ENCODE measurements at places on chromosomes 4 and X.
A peak's percentile ranks its signal among the peaks of the same experiment; 100 is the strongest.

DNA sequence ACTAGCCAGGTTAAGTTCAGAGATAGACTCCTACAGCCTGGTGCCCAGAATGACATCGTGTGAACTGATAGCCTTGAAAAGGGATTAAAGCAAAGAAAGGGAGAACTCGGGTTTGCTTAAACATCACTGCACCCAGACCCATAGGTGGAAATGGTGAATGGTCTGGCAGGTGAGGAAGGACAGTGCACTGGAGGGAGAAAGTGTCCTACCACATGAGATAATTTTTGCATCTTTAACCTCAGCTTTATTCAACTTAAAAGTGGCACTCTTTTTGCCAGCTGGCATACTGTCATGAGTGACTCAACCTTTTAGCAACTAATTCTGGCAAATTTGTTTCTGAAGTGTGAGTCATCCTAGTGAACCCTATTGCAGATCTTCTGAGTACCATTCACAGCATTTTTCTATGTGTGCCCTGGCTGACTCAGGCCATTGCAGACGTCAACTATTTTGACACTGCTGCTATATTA, 53.0 kb upstream of the DAPP1 start:
- no peak for DNase-seq

- no peak for DNase-seq
Measured at GRCh38 chr4:95371476-95372224, 177.1 kb downstream of the UNC5C start.

DNA sequence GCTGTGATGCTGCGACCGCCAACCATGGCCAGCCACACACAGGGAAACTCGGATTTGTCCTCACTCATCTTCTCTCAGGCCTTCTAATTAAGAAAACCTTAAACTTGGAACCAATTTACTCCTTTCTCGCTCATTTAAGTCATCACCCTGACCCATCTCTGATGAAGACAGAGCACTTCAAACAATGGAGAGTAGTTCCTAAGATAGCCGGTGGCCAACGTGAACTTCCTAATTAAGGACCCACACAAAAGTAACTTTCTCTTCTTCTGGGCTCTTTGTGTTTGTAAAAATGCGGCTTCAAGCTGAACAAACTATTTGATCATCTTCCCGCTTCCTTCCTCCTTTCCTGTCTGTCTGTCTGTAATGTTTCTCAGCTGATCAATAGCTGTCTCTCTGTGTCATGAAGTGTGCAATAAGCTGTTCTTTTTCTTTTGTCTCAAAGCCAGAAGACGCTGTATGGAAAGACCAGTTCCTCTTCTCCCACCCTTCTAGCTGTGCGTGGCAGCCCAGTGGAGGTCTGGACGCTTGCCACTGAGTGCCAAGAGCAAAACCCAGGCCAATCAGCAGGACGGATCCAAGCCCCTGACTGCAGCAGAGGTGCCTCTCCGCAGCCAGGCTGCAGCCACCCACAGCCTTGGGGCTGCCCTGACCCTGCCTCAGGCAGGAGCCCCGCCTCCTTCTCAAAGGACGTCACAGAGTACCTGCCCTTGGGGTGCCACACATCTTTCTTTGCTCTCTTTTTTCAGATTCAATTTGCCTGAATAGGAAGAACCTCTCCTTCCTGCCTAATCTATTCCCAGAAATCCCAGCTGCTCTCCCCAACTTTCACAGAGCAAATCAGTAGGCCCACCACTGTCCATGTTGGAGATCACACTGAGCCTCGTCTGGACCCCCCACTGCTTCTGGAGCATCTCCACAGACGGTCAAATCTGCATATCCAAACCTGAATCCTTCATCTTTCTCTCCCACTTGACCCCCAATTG, 59.3 kb downstream of the MAML3 start:
- DNase-seq, result peak; percentile 78

DNA sequence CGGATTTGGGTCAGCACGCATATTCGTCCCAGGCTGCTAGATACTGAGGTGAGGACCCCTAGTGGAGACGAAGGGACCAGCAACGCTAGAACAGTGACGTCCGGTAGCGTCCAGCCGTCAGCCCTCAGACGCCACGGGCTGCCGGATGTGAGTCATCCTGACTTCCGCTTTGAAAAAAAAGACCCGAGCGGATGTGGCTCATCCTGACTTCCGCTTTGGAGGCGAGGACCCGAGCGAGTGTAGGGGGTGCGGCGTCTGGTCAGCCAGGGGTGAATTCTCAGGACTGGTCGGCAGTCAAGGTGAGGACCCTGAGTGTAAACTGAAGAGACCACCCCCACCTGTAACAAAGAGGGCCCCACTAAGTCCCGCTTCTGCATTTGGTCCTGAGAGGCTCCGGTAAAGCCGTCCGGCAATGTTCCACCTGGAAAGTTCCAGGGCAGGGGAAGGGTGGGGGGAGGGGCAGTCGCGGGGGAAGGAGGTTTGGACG, at the start of gene MAGEB2:
MAGEB2 (plus strand) TSS at position 207 of the 487 bp plus-strand sequence. CDS start 3,018 bp downstream, outside the sequence.
- DNase-seq, result no peak

DNA sequence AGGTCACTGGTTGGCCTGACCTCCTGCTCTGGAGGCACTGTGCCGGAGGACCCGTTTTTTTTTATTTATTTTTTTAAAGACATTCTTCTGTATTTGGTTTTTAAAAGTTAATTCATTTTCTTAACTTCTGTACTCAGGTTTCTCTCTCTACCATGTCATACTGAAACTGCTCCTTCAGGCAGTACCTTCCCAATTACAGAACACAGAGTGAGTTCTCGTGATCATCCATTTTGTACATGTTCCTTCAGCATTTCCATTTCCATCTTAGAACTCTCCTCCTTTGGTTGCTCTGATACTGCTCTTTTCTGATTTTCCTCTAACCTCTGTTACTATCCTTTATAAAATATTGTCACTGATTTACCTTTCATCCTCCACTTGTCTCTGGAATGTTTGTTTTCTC, 17.9 kb downstream of the UBE2K start:
- no peak for DNase-seq

- no peak for DNase-seq
Measured at GRCh38 chr4:154579927-154580326, 10.6 kb downstream of the FGA start.

GRCh38 chr4:54566608-54567007, 91.1 kb upstream of the KIT start:
- no peak for DNase-seq

GRCh38 chr4:113687067-113687718, 74.3 kb downstream of the CAMK2D start:
- DNase-seq, result no peak

GRCh38 chrX:13721371-13721770, 13.0 kb downstream of the TRAPPC2 start:
- no peak for DNase-seq

DNA sequence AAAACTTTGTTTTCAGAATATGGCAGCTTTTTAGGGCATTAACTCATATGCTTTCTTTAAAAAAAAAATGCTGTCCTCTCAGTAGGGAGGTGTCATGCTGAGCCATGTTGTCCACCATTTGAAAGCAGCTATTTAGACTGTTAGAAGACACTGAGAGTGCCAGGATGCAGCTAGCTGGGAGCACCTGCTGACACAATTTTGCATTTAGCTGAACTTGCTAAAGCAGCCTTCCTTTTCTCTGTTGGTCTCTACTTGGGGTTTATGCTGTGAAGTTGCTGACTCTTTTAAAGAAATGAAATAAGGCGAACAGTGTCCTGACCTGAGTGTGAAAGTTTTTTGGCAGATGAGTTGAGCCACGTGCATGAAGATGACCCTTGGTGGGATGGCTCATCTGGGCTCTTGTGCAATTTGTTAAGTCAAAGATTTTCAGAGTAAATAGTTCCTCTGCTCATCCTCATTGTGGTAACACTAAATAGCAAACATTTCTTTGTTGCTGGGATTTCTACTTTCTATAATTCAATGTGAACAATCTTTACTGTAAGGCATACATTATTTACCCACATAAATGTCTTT, 64.5 kb downstream of the CDS1 start:
- no peak for DNase-seq

- DNase-seq, result peak; percentile 41
Measured at GRCh38 chr4:165294907-165295306, 32.6 kb upstream of the MSMO1 start.

DNA sequence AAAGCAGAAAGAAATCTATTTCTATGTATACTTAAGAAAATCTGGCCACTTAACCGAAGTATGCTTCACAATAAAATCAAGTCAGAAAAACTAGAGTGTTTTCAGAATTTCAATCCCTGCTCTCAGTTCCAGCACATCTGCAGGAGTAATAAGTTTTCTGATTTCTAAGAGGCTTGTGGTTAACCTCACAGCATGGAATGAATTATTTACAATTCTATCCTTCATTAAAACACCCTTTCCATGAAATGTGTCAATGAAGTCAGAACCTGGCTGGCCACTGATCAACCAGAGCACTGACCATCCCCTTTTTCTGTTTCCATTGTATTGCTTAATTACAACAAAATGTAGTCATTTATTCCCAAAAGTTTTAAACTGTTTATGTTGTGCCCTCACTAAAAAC, 781.4 kb upstream of the INTU start:
- no peak for DNase-seq

- no peak for DNase-seq
Measured at GRCh38 chrX:29285664-29286063, 698.4 kb downstream of the IL1RAPL1 start.

DNA sequence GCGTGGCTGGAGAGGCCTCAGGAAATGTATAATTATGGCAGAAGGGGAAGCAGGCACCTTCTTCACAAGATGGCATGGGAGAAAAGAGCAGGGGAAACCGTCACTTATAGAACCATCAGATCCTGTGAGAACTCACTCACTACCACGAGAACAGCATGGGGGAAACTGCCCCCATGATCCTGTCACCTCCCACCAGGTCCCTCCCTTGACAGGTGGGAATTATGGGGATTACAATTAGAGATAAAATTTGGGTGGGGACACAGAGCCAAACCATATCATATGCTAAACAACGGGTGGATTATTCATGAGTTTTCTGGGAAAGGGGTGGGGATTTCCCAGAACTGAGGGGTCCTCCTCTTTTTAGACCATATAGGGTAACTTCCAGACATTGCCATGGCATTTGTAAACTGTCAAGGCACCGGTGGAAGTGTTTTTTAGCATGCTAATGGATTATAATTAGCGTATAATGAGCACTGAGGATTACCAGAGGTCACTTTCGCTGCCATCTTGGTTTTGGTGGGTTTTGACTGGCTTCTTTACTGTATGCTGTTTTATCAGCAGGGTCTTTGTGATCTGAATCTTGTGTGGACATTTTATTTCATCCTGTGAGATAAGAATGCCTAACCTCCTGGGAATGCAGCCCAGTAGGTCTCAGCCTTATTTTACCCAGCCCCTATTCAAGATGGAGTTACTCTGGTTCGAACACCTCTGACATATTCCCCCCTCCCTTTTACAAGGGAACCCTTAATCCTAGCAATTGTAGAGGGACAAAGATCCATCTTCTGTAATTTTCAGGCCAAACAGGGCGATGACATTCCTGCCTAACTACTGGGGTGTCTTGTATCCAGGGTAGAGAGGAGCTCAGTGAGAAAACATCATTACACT, 27.6 kb upstream of the ZNF81 start:
- no peak for DNase-seq

- DNase-seq, result peak; percentile 31
Measured at GRCh38 chrX:154734061-154734781, 16.7 kb downstream of the GAB3 start.

- no peak for DNase-seq
Measured at GRCh38 chr4:78149751-78150542, 92.8 kb downstream of the FRAS1 start.

All from CD4-positive, alpha-beta T cell (primary cell).